ENCODE measurements at places on chromosomes 5 and 9. TPM values are rescaled to one million over a fixed set of nuclear protein-coding genes. Genes with fewer than 3 reads are reported as not detected.

The FOXD4L5 gene
- polyA plus RNA-seq = not detected

- no peak for DNase-seq
These were observed 22.6 kb downstream of the TGFBR1 start for GRCh38 chr9:99127356-99128132.

DNA sequence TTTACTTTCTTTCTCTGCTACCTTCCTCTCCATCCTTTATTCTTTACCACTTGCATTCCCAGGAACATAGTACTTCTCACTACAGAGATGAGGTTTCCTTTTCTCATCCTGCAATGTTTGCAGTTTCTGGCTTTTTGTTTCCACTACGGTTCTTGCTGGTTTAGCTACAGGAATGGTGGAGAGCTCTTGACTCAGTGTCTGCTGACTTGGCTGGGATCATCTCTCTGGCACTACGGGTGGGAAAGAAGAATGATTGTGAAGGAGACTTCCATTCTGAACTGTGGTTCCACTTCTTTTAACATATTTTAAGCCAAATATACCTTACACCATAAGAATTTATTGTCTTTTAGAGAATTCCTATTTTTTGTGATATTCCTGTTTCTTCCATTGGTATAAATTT lies 65.1 kb downstream of the NREP start:
- no peak for DNase-seq

DNA sequence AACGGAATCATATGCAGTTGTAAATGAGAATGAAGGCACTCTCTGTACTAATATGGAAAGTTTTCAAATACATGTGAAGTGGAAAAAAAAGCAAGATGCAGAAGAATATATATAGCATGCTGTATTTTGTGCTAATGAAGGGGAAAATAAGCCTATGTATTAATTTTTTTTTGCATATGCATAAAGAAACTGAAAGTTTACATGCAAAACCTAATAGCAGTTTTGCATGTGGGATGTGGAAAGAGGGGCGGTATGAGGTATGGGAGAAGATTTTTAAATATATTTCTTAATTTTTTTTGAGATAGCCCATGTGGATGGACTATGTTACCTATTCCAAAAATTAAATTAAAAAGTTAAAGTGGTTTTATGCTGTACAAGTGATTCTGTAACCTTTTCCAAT lies 83.7 kb upstream of the IL12B start:
- no peak for DNase-seq

GRCh38 chr9:72972636-72973035 lies 19.8 kb upstream of the ALDH1A1 start:
- no peak for DNase-seq

Data from kidney (tissue), 22 donors.